Placental pericyte (primary cell): ENCODE measurements at places on chromosomes 11 and 22. TPM values are rescaled to one million over a fixed set of nuclear protein-coding genes. Genes with fewer than 3 reads are reported as not detected.

Gene RFPL3
- not detected in 2 replicates for total RNA-seq

Gene UBE2L3
- total RNA-seq = 46.2 and 62.7 TPM in 2 replicates

Gene OR2AT4
- not detected in 2 replicates for total RNA-seq

Gene CHADL
- 0.57 and 1.1 TPM in 2 replicates for total RNA-seq

Gene CTTN
- 343 and 476 TPM in 2 replicates for total RNA-seq

Gene SYT12
- total RNA-seq = under 0.01 and 2.0 TPM in 2 replicates

Gene DEFB131B
- total RNA-seq = not detected in 2 replicates

Gene GGTLC3
- total RNA-seq = not detected in 2 replicates

Gene ELF5
- not detected in 2 replicates for total RNA-seq

Gene CALCB
- total RNA-seq = not detected in 2 replicates

Gene PAMR1
- 185 and 340 TPM in 2 replicates for total RNA-seq

Gene RIBC2
- total RNA-seq = 0.44 and 3.1 TPM in 2 replicates

Gene AMOTL1
- 41.8 and 71.9 TPM in 2 replicates for total RNA-seq

Gene FIBIN
- 119 and 195 TPM in 2 replicates for total RNA-seq

Gene OVCH2
- total RNA-seq = not detected in 2 replicates

Gene MOGAT2
- not detected in 2 replicates for total RNA-seq

Gene CLTCL1
- total RNA-seq = 12.7 and 15.3 TPM in 2 replicates

Gene MS4A5
- not detected in 2 replicates for total RNA-seq

Gene MUC5AC
- total RNA-seq = not detected in 2 replicates

Gene FREY1
- total RNA-seq = 0.72 and 0.88 TPM in 2 replicates

Gene KCNE3
- total RNA-seq = 1.3 TPM in 1 of 2 replicates, not detected in the other

Gene POU2AF3
- 0.14 TPM in 1 of 2 replicates, not detected in the other for total RNA-seq

Gene SHANK2
- total RNA-seq = 0.44 and 1.6 TPM in 2 replicates
